ENCODE measurements at places on chromosomes 1 and 21. TPM values are rescaled to one million over a fixed set of nuclear protein-coding genes. Genes with fewer than 3 reads are reported as not detected.

The HOOK1 gene
- not detected for total RNA-seq

The MPZ gene
- 0.32 TPM for total RNA-seq

The SIM2 gene
- 0.24 TPM for total RNA-seq

The NTNG1 gene
- 13.7 TPM for total RNA-seq

The AMY1B gene
- total RNA-seq: not detected

The CACNA1E gene
- total RNA-seq: not detected

All from hair follicle dermal papilla cell (primary cell).